ENCODE measurements at places on chromosomes 1 and 21. TPM values are rescaled to one million over a fixed set of nuclear protein-coding genes. Genes with fewer than 3 reads are reported as not detected.

The SH3D21 gene
- 24.9 TPM for total RNA-seq

DNA sequence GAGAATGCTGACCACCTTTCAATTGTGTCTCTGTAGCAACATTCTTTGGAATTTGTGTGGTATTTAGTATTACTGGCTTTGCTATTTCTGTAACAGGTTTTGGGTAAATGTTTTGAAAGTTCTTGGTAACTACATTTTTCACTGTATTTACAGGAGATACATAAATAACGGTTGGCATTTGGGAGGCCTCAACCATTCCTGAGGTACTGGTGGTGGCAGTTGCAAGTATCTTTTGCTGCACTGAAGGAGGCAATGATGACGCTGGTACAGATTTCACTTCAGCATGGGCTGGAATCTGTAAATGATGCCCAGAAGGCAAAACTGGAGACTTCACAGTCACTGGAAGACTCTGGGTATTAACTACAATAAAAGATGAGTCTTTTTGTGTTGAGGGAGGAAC is 11.7 kb downstream of the LRIF1 start:
- peaks cover 9% of the 10 kb centered on the region for H3K4me1 ChIP-seq
- H3K36me3 ChIP-seq = peaks cover 59% of the 10 kb centered on the region

DNA sequence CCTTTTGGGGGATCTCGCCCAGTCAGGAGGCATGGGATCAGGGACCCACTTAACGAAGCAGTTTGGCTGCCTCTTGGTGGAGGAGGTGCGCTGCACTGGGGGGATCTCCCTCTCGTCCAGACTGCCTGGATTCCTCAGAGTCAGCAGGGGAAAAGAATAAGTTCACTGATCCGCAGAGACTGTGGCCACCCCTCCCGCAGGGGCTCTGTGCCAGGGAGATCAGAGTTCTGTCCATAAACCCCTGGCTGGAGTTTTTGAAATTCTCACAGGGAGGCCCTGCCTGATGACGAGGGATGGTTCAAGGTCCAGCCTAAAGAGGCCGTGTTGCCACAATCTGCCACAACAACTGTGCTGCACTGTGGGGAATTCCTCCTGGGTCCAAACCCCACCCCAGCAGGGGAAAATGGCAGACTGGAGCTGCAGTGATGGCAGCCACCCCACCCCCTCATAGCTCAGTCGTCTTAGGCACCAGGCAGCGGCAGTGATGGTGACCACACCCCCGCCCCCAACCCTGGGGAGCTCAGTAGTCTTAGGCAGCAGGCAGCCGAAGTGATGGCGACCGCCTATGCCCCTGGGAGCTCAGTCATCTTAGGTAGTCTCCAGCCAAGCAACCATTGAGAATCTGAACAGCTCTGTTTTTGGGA is 273.8 kb upstream of the USP25 start:
- DNase-seq = no peak
- no peaks in the 10 kb centered on the region for H3K36me3 ChIP-seq
- H3K27me3 ChIP-seq = no peaks in the 10 kb centered on the region
- no peaks in the 10 kb centered on the region for H3K4me1 ChIP-seq

The ERICH3 gene
- total RNA-seq = not detected

DNA sequence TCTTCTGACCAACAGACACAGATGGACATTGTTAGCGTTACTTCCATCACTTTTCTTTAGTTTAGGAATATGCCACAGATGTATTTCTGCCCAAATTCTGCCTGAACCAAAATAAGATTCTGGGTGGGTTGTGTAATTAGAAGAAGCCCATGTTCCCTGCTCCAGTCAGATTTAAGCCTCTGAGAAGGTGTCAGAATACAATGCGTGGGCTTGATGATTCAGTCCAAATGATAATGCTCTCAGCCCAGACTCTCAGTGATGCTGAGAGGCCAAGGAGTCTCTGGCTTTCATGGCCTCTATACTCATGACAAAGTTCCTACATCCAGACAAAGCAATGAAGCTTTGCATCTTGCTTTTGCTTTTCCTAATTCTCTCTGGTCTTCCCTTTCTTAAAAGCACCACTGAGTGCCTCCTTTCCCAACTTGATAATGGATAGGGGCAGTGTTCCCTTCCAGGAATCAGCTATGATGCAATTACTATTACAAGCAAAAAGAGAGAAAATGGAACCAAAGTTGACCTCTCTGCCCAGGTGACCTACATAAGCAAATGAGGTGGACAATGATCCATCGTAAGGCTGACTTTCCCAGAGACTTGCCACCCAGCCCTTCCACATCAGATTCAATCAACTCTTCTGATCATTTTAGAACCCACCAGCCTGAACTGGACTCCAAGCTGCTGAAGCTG is 8.8 kb downstream of the SEC16B start:
- H3K27me3 ChIP-seq = no peaks in the 10 kb centered on the region
- H3K36me3 ChIP-seq = no peaks in the 10 kb centered on the region
- H3K4me1 ChIP-seq = no peaks in the 10 kb centered on the region
- H3K4me3 ChIP-seq = no peak overlapping the region

GRCh38 chr1:117312453-117313138 is 54.7 kb upstream of the MAN1A2 start:
- no peak overlapping the region for H3K4me3 ChIP-seq
- H3K36me3 ChIP-seq = no peaks in the 10 kb centered on the region
- no peak for DNase-seq
- H3K27me3 ChIP-seq = no peaks in the 10 kb centered on the region

The PLEKHA6 gene
- total RNA-seq = 0.77 TPM
